Amniotic epithelial cell (primary cell): ENCODE measurements at places on chromosomes 13 and 19.

- DNase-seq, result peak; percentile 46
Observed at GRCh38 chr19:33110137-33110910, 21.6 kb upstream of the WDR88 start.

GRCh38 chr13:86922936-86923335 lies 748.2 kb upstream of the SLITRK5 start:
- DNase-seq, result peak; percentile 59

DNA sequence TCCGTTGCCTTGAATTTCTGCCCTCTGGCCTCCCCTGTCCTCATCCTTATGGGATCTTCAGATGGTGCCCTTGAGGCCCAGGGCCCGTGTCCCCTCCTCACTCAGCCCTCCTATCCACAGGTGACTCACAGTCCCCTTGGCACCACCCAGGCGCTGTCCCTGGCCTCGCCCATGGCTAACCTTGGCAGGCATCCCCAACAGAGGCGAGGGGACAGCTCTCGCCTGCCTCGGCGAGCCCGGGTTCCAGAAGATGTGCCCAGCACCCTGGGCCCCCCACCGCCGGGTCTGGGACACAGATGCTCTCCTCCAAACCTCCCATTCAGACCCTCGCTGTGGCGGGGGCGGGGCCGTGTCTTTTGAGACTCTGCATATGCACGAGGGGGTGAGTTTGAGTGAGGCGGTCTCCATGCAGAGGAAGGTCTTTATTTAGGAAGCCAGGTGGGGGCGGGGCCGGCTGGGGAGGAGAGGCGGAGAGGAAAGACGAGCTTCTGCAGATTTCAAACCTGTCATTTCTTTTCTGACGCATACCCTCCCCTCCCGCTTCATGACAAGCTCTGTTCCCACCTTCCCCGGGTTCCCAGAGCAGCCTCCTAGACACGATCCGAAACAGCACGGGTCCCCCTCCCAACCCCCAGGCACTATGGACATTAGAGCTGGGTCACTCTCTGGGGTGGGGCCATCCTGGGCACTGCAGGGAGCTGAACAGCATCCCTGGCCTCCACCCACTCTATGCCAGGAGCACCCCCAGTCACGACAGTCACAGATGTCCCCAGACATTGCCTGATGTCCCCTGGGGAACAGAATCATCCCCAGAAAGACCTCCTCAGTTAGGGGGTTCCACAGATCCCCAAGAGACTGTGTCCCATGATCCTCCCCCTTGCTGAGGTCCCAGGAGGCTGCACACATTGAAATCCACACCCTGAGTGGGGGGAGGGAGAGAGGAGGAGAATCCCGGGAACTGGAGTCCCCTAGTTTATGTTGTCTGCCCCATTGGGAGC lies 48.5 kb downstream of the GNG7 start:
- no peak for DNase-seq

DNA sequence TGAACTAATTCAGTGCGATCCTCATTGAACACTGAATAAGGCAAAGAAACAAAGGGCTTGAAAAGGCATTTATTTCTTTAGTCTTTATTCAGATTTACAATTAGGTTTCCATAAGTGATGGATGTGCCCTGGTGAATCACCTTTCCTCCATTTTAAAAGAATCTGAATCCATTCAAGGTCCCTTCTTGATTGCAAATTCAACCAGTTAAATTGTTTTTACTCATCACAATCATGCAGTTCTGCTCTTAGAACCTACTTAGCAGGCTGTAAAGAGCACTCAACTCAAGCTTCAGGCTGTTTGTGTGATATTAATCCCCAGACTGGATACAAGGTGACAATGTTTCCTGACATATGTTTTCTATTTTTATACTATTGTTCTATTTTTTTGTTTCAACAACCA lies 321.0 kb downstream of the TBC1D4 start:
- no peak for DNase-seq

DNA sequence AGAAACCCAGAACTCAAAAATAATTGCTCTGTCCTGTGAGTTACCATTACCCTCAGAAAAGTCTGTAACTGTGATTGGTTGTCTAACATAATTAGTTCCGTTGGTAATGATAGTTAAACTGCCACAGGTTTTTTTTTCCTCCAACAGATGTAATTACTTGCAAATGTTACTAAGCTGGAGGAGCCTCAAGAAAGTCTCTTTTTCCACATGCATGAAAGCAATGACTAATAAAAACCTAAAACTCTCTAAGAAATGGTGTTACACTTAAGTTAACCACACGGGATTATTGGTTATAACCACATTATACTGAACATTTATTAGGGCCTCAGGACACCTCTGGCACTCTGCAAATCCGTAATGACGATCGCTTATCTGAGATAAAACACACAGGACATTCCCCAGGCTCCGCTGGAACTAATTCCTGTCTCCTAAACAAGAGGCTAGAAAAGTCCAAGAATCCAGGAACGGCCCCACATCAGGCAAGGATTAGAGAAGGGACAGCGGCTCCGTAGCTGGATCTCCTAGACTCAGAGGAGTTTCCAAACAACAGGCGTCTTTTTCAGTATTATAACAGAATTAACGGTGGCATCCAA lies 753 bp downstream of the ZNF235 start:
- peak; percentile 43 for DNase-seq

GRCh38 chr19:31332096-31332495 lies 17.1 kb downstream of the TSHZ3 start:
- peak; percentile 77 for DNase-seq

GRCh38 chr19:6801485-6802086 lies 29.1 kb downstream of the VAV1 start:
- DNase-seq, result no peak
